ENCODE measurements at places on chromosomes 5 and 9.
A peak's percentile ranks its signal among the peaks of the same experiment; 100 is the strongest.

- no peak for DNase-seq
Measured at GRCh38 chr5:53645078-53645477, 84.6 kb downstream of the NDUFS4 start.

GRCh38 chr9:77438653-77439052 lies 209.5 kb downstream of the GNA14 start:
- DNase-seq = no peak

DNA sequence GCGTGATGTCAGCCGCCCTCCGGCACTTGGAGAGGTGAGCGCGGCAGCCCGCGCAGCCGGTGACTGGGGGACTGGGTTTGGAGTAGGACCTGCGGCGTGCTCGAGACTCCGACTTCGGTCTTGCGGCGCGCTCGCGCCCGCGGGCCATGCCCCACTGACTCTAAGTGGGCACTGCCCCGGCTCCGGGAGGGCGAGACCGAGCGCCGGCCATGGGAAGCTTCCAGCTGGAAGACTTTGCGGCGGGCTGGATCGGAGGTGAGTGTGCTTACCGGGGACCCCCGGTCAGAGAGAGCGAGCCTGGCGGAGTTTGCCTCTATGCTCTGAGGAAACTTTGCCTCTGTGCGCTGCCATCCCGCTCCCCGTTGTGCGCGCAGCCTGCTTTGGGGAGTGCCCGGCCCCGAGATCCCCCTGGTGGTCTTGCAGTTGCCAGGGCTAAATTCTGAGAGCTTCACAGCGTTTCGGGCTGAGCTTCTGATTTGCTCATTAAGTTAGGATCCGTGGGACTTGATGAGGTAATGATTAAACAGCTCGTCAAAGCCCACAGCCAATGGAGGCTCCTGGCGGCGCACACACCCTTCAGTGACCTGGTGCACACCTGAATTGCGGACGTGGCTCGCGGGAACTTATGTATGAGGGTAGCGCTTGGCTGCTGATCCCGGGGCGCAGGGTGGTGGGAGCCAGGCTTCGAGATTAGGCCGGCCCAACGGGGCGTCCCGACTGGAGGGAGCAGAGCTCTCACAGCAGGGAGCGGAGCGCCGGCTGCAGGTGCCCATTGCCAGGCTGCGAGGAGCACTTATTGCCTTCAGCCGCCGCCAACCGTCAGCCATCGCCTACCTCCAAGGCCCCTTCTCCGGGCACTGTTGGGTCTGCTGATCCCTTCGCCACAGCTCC lies at the start of gene SLC25A48:
SLC25A48 (plus strand) TSS at position 25 of the 891 bp plus-strand sequence; CDS start at position 210, 185 bp downstream.
- DNase-seq = peak; percentile 45

- no peak for DNase-seq
Measured at GRCh38 chr5:90982576-90982975, 400.5 kb downstream of the ARRDC3 start.

GRCh38 chr9:136729144-136729543 lies 13.6 kb downstream of the LCN10 start:
- DNase-seq = no peak

DNA sequence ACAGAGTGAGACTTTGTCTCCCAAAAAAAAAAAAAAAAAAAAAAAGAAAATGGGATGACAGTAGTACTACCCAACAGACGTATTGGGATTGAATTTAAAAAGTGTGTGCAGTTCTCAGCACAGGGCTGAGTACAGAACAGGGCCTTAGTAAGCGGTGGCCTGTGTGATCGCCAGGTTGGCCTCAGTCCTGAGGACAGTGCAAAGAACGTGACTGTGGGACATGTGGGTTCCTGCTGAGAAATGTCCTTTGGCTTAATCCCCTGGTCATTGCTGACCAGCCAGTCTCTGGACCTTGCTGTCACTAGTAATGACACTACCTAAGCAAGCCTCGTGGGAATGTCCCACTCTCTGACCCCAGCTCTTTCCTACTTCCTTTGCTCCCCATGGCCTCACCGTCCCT lies 13.3 kb downstream of the GTF3C5 start:
- DNase-seq = no peak

- DNase-seq = no peak
Measured at GRCh38 chr9:74908665-74909064, 20.9 kb upstream of the TRPM6 start.

DNA sequence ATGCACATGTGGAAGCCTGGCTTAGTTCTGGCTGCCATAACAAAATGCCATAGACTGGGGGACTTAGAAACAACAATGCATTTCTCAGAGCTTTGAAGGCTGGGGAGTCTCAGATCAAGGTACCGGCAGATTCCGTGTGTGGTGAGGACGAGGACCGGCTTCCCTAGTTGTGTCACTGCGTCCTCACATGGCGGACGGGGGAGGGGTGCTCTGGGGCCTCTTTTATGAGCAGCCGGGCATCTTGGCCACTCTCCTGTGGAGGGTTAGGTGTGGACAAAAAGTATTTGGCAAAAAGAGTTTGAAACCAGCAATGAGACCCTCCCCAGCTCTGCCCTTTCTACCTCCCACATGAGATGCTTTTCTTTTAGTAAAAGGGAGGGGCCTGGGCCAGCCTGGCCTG lies 118.5 kb upstream of the LPCAT1 start:
- DNase-seq = no peak

DNA sequence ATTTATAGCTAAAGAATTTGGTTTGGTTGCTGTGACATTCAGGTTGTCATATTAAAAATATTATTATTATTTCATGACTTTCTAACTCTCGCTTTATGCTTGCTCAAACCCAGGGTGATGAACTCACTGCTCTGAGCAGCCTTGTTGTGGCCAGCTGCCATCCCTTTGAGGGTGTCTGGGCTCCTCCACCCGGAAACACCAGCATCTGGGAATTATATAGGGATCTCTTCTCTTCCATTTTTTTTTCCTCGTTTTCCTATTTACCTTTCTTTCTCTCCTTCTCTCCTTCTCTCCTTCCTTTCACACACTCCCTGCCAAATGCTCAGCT lies 355.8 kb upstream of the SMARCA2 start:
- no peak for DNase-seq

GRCh38 chr9:1366276-1366675 lies 316.1 kb downstream of the DMRT2 start:
- DNase-seq = peak; percentile 27

DNA sequence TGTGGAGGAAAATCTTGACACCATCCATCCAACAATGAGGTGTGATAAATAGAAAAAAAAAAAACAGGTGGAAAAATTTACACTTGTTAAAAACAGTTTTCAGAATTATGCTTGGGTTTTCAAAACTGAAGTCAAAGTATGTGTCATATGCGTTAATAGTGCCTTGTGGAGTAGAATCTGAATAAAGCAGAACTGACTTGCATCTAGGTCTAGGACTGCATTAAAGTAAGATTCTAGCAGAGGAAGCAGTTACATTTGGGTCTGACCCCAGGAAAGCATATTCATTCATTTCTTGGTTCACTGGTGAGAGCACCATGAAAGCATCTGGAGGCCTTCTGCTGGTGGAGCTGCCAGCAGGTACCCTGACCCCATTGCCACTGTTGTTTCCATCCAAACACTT lies 89.0 kb downstream of the MARCHF3 start:
- no peak for DNase-seq

DNA sequence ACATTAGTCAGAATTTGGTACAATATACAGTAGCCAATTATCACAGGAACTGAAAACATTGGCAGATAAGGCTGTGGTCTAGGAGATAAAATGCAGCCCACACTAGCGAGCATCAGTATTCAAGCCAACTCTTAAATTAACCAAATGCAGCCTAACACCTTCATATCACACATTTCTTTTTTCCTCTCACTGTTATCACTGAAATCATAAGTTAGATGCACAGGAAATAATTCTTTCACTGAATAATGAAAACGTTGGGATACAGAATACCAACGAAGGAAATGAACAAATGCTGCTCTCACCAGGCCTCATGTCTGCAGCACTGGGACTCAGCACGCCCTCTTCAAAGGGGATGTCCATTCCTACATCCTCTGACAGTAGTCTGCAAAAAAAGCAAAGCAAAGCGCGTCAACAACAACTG lies 109.1 kb upstream of the PCA3 start:
- DNase-seq = no peak

DNA sequence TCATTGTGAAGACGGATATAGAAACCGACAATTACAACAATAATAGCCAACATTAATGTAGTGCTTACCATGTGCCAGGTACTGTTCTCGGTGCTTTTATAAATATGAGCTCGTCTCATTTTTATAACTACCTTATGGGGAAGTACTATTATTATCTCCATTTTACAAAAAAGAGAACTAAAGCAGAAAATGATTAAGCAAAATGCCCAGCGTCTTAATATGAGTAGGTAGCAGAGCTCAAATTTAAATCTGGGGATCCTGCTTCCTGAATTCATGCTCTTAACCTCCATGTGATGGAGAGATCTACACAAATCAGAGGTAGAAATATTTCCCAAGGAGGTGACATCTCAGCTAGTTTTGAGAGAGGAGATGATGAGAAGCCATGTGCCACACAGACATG lies 256.9 kb downstream of the TRIM32 start:
- no peak for DNase-seq

- DNase-seq = no peak
Measured at GRCh38 chr5:135231289-135231688, 167.7 kb downstream of the MACROH2A1 start.

- DNase-seq = no peak
Measured at GRCh38 chr5:93930098-93930497, 188.7 kb upstream of the POU5F2 start.

DNA sequence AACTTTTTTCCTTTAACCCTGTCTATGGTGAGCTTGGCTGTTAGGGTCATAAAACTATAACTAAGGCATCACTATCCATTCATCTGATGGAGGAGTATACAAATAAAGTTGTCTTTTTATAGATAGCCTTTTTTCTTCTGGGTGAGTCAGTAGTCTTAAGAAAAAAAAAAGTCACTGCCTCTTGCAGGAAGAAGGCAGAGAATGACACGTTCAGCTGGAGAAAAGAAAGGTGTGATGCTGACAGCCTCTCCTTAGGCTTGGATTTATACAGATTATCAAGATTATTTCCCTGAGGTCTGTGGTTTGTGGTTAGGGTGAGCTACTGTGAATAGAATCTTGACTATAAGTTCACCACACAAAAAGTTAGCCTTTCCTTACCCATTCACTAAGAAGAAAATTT lies 23.0 kb downstream of the EPB41L4B start:
- DNase-seq = no peak

DNA sequence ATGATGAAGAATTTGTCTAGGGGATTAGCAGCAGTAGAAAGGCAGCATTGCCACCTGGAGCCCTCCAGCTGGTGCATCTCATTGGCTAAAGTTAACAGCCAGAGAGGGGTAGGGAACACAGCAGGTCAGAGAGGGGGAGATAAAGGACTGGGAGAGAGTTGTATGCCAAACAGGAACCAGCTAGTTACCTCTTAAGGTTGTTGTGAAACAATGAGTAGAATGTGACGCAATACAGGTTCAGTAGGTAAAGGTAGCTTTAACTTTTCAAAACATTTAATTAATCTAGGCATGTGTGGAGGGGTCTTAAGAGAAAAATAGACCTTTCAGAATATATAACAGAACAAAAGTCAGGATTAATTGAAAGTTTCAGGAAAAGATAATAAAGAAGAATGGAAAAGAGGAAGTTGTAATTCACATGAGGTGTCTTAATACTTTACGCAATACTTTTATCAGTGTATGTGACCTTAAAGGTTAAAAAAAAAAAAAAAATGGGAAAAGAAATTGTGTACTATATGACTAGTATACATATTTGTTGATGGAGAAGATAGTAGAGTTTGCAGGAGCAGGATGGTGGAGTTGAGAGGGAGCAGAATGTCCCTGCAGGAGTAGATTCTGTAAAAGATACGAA lies 14.3 kb downstream of the FBXO38 start:
- DNase-seq = no peak

DNA sequence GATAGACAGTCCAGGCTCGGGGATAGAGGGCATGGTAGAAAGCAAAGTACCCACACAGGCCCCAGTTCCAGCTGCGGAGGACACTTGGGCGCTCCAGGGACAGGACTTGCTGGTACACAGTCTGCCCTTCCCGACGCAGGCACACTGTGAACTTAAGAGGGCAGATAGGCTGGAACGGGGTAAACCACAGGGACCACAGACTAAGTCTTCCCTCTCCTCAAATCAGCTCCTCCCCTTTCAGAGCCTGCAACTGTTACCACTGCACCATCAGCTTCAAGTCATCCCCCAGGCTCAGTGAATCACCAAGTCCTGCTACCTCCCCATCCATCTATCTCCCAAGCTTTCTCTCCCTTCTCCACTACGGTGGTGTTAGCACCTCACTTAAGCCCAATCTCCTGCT lies 7.3 kb downstream of the GBA2 start:
- DNase-seq = no peak

- DNase-seq = no peak
Measured at GRCh38 chr5:181198905-181199519, 6.0 kb downstream of the TRIM7 start.

DNA sequence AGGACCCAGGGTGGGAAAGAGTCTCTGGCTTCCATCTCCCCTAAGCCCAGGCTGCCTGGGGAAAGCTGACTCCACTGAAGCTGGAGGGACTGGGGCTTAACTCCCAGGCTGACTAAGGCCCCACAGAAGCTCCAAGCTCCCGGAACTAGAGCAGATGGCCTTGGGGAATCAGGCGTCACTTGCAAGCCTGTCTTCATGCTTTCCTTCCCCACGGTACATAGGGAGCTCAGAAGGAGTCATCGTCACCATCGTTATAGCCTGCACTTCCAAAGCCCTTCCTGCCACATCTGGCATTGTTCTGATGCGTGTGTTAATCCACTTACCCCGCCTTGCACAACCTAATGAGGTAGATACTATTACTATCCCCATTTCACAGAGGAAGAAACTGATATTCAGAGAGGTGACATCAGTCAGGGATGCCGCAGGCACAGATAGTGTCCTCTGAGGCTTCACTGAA lies 11.5 kb downstream of the AQP3 start:
- DNase-seq = no peak

GRCh38 chr5:153571162-153571561 lies 80.7 kb downstream of the GRIA1 start:
- DNase-seq = no peak

- no peak for DNase-seq
Measured at GRCh38 chr5:402615-403359, 40.2 kb upstream of the EXOC3 start.

- no peak for DNase-seq
Measured at GRCh38 chr9:23739753-23740152, 86.3 kb downstream of the ELAVL2 start.

DNA sequence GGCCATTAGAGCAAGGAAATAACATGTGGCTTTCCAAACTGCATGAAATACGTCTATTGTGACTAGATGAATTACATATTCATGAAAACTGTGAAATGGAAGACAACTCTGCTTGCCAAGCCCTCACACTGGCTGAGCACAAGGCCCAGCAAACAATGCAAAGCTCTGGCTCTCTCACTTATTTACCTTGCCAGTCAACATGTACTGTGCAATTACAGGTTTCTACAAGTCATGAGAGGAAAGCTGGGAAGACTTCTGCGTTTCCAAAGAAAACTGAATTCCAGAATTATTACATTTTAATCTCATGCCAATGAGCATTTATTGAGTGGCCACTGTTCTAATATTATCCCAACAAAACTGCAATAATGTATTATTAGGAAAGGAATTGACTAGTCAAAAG lies 12.1 kb upstream of the C5orf63 start:
- DNase-seq = no peak

DNA sequence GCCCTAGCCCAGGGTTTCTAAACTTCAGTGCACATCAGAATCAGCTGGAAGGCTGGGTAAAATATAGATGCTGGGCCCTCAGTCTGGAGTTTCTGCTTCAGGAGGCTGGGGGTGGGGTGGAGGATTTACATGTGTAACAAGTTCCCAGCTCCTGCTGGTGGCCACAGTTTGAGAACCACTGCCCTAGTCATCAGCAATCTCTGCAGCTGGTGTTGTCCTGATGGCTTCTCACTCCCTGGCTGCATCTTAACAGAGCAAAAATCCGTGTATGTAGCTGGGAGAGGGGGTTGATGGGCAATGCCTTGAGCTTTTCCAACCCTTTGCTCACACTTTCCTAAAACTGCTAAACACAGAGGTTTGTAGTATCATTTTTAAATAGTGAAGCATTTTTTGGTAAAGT lies 186.0 kb upstream of the KLF9 start:
- no peak for DNase-seq
